Stimulated activated CD8-positive, alpha-beta memory T cell treated with anti-CD3 and anti-CD28 coated beads, Interleukin-2, amount 100 ng/mL, for 1 hour (primary cell): ENCODE measurements at places on chromosomes 6 and 20.

GRCh38 chr6:90463359-90463758, 123.5 kb downstream of the MAP3K7 start:
- no peak for DNase-seq

- no peak for DNase-seq
These were observed 36.3 kb downstream of the ZNF133 start for GRCh38 chr20:18324596-18325089.

GRCh38 chr6:21634582-21634981, 41.0 kb downstream of the SOX4 start:
- no peak for DNase-seq

DNA sequence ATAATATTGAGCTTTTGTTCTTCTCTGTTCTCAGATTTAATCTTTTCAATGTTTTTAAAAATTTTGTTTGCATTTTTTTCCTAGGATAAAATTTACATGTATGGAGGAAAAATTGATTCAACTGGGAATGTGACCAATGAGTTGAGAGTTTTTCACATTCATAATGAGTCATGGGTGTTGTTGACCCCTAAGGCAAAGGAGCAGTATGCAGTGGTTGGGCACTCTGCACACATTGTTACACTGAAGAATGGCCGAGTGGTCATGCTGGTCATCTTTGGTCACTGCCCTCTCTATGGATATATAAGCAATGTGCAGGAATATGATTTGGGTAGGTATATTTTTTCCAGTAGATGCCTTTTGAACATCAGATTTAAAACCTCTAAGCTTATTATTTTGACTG, 89.8 kb downstream of the ATRN start:
- DNase-seq = no peak

GRCh38 chr20:59361411-59361810, 61.0 kb downstream of the EDN3 start:
- no peak for DNase-seq

DNA sequence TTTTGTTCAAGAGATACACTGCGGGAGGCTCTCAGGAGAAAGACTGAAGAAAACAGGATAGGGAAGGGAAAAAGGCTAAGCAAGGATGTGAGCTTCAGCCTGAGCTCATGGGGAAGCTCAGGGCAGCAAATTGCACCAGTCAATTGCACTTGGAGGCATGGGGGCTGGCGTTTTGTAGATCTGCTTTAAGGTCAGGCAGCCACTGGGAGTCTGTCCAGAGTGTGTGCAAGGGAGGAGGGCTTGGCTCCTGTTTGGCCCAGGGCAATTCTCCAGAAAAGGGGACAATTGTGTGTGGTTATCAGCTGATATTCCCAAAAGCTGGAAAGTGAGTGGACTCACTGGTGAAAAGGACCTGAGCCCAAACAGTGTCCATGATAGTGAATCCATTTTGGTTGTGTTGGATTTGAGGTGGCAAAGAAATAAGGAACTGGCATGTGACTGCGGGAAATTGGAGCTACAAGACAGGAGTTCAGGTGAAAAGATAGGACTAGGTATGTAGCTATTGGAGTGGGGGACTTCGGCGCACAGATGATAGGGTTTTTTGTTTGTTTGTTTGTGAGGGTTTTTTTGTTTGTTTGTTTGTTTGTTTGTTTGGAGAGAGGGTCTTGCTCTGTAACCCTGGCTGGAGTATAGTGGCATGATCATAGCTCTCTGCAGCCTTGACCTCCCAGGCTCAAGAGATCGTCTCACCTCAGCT, 22.3 kb upstream of the IER3 start:
- DNase-seq = no peak

GRCh38 chr20:8331740-8332412, 199.8 kb downstream of the PLCB1 start:
- DNase-seq = no peak

DNA sequence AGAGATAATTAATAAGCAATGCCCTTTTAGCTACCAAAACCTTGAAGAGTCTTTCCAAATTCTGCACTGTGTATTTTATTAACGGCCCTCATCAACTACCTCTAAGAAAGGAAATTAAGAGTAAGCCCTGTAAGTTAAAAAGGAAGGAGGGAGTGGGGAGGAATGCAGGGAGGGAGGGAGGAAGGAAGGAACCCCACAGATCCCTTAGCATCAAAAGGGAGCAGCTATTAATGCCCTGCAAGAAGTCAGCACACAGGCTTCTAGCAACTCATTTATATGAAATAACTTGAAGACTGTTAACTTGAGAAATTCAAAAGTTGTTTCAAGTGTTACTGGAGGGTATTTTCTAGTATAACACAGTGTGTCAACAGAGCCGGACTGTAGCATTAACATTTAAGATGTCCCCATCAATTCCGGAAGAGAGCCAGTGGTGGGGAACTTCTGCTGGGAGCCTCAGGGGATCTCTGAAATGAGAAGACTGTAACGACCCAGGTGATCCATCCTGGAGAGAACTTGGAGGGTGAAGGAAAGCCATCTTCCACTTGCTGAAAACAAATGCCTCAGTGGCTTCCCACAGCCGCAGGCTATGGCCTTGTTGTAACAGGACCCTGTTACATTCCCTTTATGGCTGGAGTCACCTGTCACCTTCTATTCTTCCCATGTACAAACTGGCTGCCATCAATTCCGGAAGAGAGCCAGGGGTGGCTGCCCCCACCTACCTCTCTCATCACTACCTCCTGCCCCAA, 33.2 kb downstream of the SLC22A23 start:
- DNase-seq = no peak

DNA sequence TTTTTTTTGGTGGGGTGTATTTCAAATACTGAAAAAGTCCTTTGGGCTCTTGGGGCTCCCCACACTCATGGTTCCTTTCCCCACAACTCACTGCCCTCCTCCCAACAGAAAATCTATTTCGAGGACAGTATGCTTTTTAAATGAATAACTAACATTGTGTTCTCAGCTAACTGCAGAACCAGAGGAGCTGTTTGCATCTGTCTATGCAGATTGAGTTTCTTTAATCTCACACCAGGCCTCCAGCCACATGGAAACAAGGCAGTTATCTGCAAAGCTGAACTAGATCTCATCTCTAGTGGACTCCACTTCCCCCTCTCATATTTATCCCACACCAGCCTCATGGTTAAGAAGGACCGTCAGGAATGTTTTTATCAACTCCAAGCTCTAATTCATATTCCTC, 955.1 kb downstream of the KIF16B start:
- DNase-seq = no peak

GRCh38 chr20:17999566-17999965, 30.7 kb downstream of the MGME1 start:
- no peak for DNase-seq

GRCh38 chr20:54622333-54623295, 147.2 kb downstream of the DOK5 start:
- DNase-seq = no peak

- DNase-seq = no peak
These were observed 300.1 kb downstream of the CDH26 start for GRCh38 chr20:60258255-60258863.

DNA sequence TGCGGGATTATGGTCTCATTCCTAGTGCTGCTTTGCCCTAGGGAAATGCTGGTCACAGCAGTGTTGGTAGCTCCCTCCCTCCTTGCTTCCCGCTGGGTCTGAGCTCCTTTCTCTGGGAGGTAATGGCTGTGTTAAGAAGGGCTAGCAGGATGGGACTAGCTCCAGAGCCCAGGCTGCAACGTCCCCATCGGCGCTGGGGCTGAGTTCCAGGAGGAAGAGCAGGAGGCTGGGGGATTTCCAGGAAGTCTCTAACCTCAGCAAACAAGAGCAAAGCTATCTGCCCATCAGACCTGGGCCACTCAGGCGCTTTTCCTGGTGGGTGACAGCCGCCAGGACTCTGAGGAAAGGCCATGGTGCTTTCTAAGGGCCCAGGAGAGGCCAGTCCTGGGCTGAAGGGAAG, 174.2 kb downstream of the DLL1 start:
- no peak for DNase-seq
